Naive thymus-derived CD8-positive, alpha-beta T cell (primary cell): ENCODE measurements at places on chromosomes 4 and X. TPM values are rescaled to one million over a fixed set of nuclear protein-coding genes. Genes with fewer than 3 reads are reported as not detected.

DNA sequence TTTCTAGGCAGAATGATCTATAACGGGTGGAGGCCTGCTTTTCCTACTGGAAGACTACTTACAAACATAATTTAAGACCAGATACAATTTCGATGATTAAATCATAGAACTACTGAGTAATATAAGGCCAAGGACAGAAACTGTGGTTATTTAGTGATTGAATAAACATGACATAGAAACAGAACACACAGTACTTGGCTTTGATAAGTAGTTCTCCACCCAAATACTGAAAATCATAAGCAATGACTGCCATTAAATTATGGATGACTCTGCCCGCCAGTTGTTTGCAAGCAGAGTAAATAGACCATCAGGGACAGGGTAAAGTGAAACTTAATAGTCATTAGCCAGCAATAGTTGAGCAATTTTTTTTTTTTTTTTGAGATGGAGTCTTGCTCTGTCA, 17.2 kb upstream of the SMIM14 start:
- H3K4me1 ChIP-seq = no peaks in the 10 kb centered on the region
- H3K36me3 ChIP-seq = no peaks in the 10 kb centered on the region
- H3K27me3 ChIP-seq = no peaks in the 10 kb centered on the region
- H3K27ac ChIP-seq = no peak overlapping the region
- no peak overlapping the region for H3K4me3 ChIP-seq

DNA sequence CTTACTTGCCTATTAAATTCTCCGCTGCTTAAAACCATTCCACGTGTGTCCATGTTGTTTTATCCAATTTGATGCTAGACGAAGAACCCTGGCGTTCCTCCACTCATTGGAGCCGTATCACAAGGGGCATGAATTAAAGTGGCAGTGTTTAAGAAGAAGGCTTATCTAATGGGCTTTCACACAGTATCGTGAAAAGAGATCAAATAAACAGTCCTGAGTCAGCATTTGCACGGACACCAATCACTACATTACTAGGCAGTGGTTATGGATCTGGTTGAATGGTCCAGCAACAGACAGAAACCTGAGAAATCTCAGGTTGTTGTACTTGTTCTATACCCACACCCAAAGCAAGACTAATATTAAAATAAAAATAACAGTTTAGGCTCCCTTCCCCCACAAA, 671.6 kb downstream of the FAT4 start:
- no peaks in the 10 kb centered on the region for H3K36me3 ChIP-seq
- H3K4me1 ChIP-seq = no peaks in the 10 kb centered on the region
- DNase-seq = no peak

GRCh38 chrX:131895807-131896206, 127.3 kb upstream of the STK26 start:
- H3K27me3 ChIP-seq = no peaks in the 10 kb centered on the region
- H3K4me1 ChIP-seq = no peaks in the 10 kb centered on the region
- H3K36me3 ChIP-seq = no peaks in the 10 kb centered on the region
- H3K4me3 ChIP-seq = no peak overlapping the region
- no peak overlapping the region for H3K27ac ChIP-seq

DNA sequence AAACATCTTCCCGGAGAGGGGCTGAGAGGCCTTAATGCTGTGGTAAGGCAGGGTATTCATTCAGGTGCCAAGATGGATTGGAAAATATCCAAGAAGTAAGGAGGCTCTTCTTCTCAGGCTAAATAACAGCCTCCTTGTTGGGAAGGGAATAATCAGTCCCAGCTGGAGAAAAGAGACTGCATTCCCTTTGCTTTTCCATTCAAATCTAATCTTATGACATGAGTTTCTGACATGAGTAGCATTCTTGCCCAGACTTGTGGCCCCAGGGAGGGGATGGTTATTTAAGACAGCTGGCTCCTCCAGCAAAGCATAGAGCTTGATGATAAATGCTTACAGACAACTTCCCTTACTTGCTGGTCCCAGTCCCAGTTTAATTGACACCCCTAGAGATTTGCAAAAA, 98.3 kb downstream of the DCLK2 start:
- H3K4me3 ChIP-seq = no peak overlapping the region
- no peaks in the 10 kb centered on the region for H3K36me3 ChIP-seq
- peaks cover 4% of the 10 kb centered on the region for H3K27me3 ChIP-seq
- DNase-seq = no peak
- H3K27ac ChIP-seq = no peak overlapping the region
- no peaks in the 10 kb centered on the region for H3K4me1 ChIP-seq

Gene SPON2
- total RNA-seq = 16.5 TPM

DNA sequence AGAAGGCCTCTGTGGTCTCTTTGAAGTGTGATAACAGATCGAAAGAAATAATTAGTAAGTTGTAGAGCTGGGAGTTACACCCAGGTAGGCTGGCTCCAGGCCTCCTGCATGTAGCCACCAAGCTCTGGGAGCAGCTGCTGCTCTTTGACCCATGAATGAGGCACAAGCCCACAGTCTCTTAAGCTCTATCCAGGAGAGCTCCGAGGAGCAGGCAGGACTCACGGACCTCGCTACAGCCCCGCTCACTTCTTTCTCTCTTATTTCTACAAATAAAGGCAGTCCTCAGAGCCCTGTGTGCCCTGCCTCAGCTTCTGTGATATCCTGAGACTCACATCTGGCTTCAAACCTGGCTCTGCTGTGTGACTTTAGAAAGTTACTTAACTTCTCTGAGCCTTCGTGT, 86.9 kb downstream of the EVC start:
- no peak for DNase-seq
- H3K4me3 ChIP-seq = no peak overlapping the region
- no peaks in the 10 kb centered on the region for H3K27me3 ChIP-seq

Gene ZCCHC12
- total RNA-seq = not detected
